ENCODE measurements at places on chromosomes 12 and 14. TPM values are rescaled to one million over a fixed set of nuclear protein-coding genes. Genes with fewer than 3 reads are reported as not detected.

The NUAK1 gene
- total RNA-seq: 16.6 TPM

The CLEC2A gene
- not detected for total RNA-seq

The KLRC2 gene
- not detected for total RNA-seq

The USP44 gene
- total RNA-seq: 10.4 TPM

The FBXO34 gene
- total RNA-seq: 14.2 TPM
